ENCODE measurements at places on chromosomes 7 and 10.

DNA sequence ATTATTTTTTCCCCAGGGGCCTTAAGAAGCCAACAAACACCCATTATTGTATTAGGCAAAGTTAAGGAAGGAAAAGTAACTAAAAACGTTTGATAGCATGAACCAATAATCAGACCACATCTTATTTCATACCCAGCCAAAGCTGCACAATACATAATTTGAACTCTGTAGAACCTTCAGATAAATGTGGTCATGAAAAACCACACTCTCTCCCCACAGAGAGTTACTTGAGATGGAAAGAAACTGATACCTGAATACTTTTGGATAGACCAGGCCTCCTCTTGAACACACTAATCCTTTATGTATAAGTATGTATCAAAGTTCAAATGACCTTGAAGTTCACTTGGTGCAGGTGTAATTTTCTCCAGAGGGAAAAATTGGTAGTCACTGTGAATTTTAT is 146.6 kb upstream of the FAM13C start:
- DNase-seq: no peak

DNA sequence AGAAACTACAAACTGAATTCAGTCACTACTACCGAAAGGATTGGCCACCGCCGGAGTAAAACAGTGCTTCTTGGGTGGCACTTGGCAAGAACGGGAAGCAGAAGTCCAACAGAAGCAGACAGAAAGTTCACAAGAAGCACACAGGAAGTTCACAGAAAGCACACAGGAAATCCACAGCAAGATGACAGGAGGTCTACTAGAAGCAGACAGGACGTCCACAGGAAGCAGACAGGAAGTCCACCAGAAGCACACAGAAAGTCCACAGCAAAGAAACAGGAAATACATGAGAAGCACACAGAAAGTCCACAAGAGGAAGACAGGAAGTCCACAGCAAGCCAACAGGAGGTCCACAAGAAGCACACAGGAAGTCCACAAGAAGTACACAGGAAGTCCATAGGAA is 399.2 kb upstream of the AUTS2 start:
- no peak for DNase-seq

DNA sequence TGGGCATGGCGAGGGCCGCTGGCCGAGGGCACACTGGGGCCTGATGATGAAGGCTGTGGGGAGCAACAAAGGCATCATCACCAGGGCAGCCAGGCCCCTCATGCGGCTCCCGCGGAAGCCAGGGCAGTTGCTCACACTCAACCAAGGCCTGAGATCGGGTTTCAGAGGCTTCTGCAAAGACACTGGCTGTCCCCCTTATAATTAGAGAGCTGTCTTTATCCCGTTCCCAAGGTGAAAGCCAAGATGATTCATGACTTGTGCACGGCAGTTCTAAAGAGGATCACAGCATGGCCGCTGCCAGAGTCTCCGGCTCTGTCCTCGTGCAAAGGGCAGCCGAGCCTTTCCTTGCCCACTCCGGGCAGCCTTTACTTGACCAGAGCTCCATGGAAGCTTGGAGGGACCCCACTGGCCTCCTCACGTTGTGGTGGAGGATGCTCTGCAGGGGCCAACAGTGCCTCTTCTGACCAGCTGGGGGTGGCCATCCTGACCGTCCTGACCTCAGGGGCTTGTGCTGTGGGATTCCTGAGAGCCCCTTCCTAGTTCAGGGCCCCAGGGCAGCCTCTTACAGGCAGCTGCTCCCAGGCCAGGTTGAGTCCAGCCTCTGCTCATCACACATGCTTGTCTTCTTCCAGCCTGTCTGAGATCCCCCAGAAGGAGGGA is 82.3 kb downstream of the PRKAG2 start:
- no peak for DNase-seq

DNA sequence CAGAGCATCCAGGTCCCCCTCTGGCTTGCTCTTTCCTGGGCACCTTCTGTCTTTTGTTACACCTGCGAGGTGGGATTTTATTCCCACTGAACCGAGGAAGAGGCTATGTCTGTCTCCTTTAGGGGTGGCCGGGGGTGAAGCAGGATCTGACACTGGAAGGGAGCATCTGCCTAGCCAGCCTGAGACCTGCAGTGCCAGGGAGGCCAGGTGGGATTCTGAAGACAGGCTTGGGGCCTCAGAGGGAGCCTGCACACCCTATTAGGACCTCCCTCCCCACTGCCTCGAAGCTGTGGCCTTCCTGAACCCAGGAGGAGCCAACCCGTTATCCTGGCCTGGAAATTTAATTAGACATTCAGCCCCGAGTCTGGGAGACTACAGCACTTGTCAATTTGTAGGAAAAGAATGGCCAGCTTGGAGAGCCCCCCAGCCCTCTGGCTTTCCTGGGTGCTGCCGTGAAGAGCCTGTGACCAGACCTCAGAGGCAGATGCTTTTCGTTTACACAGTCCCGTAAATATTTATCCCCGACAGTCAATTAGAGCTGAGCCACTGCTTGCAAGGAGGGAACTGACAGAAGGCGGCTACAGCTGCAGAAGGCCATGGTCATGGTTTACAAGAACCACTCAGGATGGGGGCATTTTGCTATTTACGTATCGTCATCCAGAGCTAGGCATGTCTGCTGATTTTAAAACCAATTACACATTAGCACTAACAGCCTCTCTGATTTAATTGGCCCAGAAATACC is 19.7 kb downstream of the CHAT start:
- DNase-seq: no peak
